ENCODE measurements at places on chromosomes 12 and 14. TPM values are rescaled to one million over a fixed set of nuclear protein-coding genes. Genes with fewer than 3 reads are reported as not detected.

ERBB3 gene
- total RNA-seq = 13.9 TPM

SRSF5 gene
- 291 TPM for total RNA-seq

TAS2R10 gene
- total RNA-seq = 0.42 TPM

- no peaks in the 10 kb centered on the region for H3K27me3 ChIP-seq
- H3K4me3 ChIP-seq = no peak overlapping the region
- H3K27ac ChIP-seq = no peak overlapping the region
- H3K4me1 ChIP-seq = no peaks in the 10 kb centered on the region
- H3K36me3 ChIP-seq = no peaks in the 10 kb centered on the region
- DNase-seq = no peak
Observed at GRCh38 chr14:54919330-54919729, 16.7 kb upstream of the GCH1 start.

GRCh38 chr12:65642061-65642661 lies 182.1 kb upstream of the HMGA2 start:
- H3K36me3 ChIP-seq = no peaks in the 10 kb centered on the region
- peaks cover 7% of the 10 kb centered on the region for H3K27me3 ChIP-seq
- H3K4me1 ChIP-seq = no peaks in the 10 kb centered on the region
- H3K4me3 ChIP-seq = no peak overlapping the region
- no peak for DNase-seq

GRCh38 chr14:42140831-42141279 lies 534.2 kb downstream of the LRFN5 start:
- DNase-seq = no peak
- H3K4me3 ChIP-seq = no peak overlapping the region
- H3K27ac ChIP-seq = no peak overlapping the region
- H3K36me3 ChIP-seq = no peaks in the 10 kb centered on the region
- no peaks in the 10 kb centered on the region for H3K27me3 ChIP-seq
- peaks cover 5% of the 10 kb centered on the region for H3K4me1 ChIP-seq

DNA sequence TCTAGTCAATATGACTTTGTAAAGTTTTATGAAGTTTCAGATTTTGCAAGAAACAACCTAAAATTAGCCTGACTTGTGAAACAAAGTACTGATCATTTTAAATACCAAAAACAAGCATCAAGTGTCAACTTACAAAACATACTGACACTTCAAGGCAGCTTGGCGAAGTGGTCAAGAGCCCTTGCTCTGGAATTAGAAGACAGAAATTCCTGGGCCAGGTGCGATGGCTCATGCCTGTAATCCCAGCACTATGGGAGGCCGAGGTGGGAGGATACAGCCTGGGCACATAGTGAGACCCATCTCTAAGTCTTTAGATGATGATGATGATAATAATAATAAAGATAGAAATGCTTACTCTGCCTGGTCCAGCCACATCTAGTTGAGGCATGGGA lies 45.4 kb upstream of the NR2C1 start:
- peaks cover 42% of the 10 kb centered on the region for H3K4me1 ChIP-seq
- no peak for DNase-seq
- no peak overlapping the region for H3K4me3 ChIP-seq
- no peaks in the 10 kb centered on the region for H3K27me3 ChIP-seq
- no peaks in the 10 kb centered on the region for H3K36me3 ChIP-seq

All from esophagus muscularis mucosa (tissue), 4 donors.